ENCODE measurements at places on chromosomes 1 and 21.

GRCh38 chr1:145805057-145805456 lies 18.8 kb downstream of the RNF115 start:
- DNase-seq = no peak
- no peak overlapping the region for H3K27ac ChIP-seq
- no peaks in the 10 kb centered on the region for H3K27me3 ChIP-seq

GRCh38 chr1:1562556-1563195 lies 12.0 kb downstream of the SSU72 start:
- H3K4me3 ChIP-seq = no peak overlapping the region
- no peak for DNase-seq
- H3K27me3 ChIP-seq = no peaks in the 10 kb centered on the region
- H3K27ac ChIP-seq = no peak overlapping the region
- peaks cover 16% of the 10 kb centered on the region for H3K36me3 ChIP-seq

DNA sequence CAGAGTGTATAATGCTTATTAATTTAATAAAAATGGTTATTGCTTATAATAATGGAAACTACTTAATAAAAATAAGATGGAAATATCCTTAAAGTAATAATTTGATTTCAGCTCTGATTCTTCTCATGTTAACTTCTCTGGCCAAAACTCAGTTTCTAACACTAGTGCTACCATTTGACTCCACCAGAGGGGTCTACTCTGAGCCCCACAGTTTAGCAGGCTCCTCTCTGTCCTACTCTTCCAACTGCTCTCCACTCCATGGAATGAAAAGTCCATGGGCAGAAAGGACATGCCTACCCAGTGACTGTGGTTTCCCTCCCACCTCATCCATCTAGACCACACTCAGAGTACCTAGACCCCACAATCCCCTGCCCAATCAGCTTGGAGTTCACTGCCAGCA lies 489.1 kb upstream of the CAMK1G start:
- DNase-seq = no peak
- H3K4me3 ChIP-seq = no peak overlapping the region
- H3K36me3 ChIP-seq = peaks cover 3% of the 10 kb centered on the region
- no peaks in the 10 kb centered on the region for H3K27me3 ChIP-seq
- H3K27ac ChIP-seq = no peak overlapping the region

GRCh38 chr1:112298558-112298957 lies 97.5 kb upstream of the CTTNBP2NL start:
- H3K4me3 ChIP-seq = no peak overlapping the region
- DNase-seq = peak; percentile 43
- H3K27ac ChIP-seq = no peak overlapping the region
- no peaks in the 10 kb centered on the region for H3K36me3 ChIP-seq
- H3K27me3 ChIP-seq = peaks cover 11% of the 10 kb centered on the region

- H3K4me3 ChIP-seq = no peak overlapping the region
- H3K27ac ChIP-seq = no peak overlapping the region
- no peaks in the 10 kb centered on the region for H3K4me1 ChIP-seq
- H3K27me3 ChIP-seq = no peaks in the 10 kb centered on the region
- no peak for DNase-seq
- no peaks in the 10 kb centered on the region for H3K36me3 ChIP-seq
Observed at GRCh38 chr1:216332462-216332861, 90.8 kb downstream of the USH2A start.

DNA sequence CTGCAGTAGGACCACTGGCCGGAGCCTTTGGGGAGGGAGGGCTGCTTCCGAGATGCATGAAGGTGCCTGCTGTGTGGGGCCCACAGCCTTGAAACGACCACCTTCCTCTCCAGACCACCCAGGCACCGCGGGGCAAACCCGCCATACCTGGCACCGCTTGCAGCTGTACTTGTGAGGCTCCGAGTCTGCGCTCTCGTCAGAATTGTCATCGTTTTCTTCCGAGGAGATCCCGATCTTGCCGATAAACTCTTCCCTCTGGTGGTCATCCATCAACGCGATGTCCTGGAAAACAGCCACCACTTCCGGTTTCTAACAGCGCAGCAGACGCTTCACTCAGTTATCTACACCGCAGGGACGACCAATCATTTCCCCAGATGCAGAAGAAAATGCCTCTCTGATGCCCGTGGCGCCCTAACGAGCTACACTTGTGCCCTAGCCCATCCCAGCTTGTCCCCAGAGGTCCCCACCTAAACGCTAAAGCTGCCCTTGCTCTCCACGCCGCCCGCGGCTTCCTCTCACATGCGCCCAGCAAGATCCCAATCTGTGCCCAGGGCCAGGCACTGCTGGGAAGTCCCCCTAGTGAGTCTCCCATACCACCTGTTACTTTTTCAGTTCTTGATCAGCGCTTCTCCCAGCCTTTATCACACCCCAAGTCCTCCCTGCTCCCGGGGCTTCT lies 55.0 kb upstream of the RIPK4 start:
- peaks cover 4% of the 10 kb centered on the region for H3K4me1 ChIP-seq
- H3K4me3 ChIP-seq = no peak overlapping the region
- H3K27me3 ChIP-seq = no peaks in the 10 kb centered on the region
- DNase-seq = no peak
- H3K27ac ChIP-seq = no peak overlapping the region

DNA sequence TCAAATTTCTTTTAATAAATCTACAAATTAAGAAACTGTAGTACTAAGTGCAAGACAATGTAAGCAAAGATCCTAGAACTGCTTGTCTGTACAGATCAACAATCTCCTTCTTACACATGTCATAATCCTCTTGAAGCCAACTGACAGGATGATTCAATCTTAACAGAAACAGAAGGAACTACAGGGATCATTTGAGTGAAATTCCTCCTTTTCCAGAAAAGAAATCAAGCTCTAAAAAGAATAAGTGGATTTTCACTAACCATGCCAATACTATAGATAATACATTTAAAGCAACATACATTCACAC lies 53.2 kb downstream of the RAB3GAP2 start:
- H3K27ac ChIP-seq = no peak overlapping the region
- no peaks in the 10 kb centered on the region for H3K36me3 ChIP-seq
- H3K4me1 ChIP-seq = no peaks in the 10 kb centered on the region
- no peak for DNase-seq

DNA sequence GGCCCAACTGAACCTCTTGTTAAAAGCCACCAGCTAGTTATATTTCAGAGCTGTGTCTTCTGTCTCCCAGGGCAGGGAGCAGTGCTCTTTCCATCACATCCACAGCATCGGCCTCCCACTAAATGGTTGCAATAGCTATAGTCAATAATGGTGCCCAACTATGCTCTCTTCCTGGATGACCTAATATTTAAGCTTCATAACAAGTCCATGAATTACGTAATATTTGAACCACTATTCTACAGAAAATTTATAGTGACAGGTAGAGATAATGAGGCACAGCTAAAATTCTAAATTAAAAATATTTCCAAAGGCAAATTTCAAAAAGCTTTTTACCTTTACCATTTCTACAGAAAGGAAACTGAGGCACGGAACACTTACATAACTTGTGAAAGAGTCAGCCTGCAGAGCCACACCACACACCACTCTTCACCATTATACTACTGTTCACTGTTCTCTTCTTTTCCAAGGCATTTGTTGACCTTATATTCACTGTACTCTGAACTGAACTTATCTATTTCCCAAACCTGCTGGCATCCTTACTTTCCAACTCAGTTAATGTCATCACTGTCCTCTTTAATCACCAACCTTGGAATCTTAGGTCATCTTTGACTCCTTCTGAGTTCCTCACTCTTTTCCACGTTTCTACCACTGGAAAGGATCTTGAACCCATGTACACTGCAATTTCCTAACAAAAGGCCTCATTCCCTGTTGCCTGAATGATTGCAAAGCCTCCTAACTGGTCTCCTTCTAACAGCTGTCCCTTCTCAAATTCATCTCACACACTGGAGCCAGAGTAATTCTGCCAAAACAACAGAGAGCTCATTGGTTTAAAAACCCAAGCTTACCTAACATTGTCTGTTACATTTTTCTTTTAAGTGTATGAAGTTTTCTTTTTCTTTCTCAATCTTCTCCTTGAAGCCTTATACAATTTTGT lies 85.5 kb downstream of the DDAH1 start:
- peaks cover 34% of the 10 kb centered on the region for H3K4me1 ChIP-seq
- H3K27me3 ChIP-seq = no peaks in the 10 kb centered on the region
- H3K36me3 ChIP-seq = peaks cover 21% of the 10 kb centered on the region
- H3K27ac ChIP-seq = no peak overlapping the region

- peaks cover 2% of the 10 kb centered on the region for H3K27me3 ChIP-seq
- no peaks in the 10 kb centered on the region for H3K36me3 ChIP-seq
- no peak overlapping the region for H3K27ac ChIP-seq
- peaks cover 35% of the 10 kb centered on the region for H3K4me1 ChIP-seq
- no peak for DNase-seq
Observed at GRCh38 chr1:14897547-14897946, 256.0 kb upstream of the TMEM51 start.

GRCh38 chr1:236998546-236998945 lies 5.7 kb downstream of the MT1HL1 start:
- DNase-seq = no peak
- H3K4me1 ChIP-seq = no peaks in the 10 kb centered on the region
- peaks cover 6% of the 10 kb centered on the region for H3K27me3 ChIP-seq
- H3K27ac ChIP-seq = no peak overlapping the region

DNA sequence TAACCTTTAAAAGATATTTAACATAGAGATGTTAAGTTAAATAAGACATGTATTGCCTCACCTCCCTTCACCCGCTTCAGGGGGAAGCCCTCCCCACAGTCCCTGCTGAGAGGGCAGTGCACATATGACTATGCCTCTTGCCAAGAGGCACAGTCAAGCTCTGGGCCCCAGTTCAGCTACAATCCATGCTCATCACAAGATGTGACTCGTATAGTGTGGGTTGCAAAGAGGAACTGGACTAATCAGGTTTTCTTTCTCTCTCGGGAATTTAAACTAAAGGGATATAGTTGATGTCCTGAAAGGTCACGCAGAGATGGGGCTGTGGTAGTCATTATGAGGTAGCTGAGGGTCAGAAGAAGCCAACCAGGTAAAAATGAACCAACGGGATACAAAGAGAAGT lies 35.6 kb downstream of the LYST start:
- no peak overlapping the region for H3K4me3 ChIP-seq
- no peak for DNase-seq

DNA sequence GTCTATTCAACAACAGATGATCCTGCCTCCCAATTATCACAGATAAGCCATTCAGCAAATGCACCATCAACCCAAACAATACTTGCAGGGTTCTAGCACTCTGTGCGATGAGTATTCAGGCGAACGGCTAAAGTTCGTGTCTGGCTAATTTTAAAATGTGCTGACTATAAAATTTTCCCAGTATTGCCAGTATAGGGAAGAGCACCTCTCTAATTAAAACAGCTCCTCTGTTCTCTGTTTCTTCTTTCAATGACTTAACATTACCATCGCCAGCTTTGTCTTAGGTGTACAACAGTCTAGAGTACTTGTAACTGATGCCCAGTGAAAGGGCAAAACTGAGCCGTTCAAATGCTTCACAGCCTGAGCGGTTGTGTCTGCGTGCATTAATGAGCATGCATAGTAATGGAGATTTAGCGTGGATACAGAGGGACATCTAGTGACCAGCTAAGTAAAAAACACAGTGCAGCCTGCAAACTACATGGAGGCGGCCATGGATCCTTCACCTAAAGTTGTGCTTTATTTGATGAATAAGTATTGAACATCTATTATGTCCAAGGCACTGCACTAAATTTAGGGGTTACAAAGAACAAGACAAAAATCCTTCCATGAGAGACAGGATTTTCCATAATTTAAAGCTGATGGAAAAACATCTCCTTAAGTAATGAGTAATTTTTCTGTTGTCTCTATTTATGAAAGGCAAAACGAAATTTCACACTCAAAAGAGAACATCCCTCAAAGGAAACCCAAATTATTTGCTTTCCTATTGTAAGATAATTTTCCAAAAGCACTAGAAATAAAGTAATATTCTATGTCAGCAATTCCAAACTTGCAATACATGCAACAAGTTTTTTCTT lies 120.0 kb downstream of the SETD4 start:
- no peak overlapping the region for H3K4me3 ChIP-seq
- H3K36me3 ChIP-seq = no peaks in the 10 kb centered on the region
- peaks cover 14% of the 10 kb centered on the region for H3K4me1 ChIP-seq
- peak; percentile 29 for DNase-seq

GRCh38 chr1:211885747-211886522 lies 55.4 kb upstream of the LPGAT1 start:
- peaks cover 2% of the 10 kb centered on the region for H3K36me3 ChIP-seq
- DNase-seq = no peak
- H3K4me1 ChIP-seq = peaks cover 18% of the 10 kb centered on the region
- no peak overlapping the region for H3K4me3 ChIP-seq

DNA sequence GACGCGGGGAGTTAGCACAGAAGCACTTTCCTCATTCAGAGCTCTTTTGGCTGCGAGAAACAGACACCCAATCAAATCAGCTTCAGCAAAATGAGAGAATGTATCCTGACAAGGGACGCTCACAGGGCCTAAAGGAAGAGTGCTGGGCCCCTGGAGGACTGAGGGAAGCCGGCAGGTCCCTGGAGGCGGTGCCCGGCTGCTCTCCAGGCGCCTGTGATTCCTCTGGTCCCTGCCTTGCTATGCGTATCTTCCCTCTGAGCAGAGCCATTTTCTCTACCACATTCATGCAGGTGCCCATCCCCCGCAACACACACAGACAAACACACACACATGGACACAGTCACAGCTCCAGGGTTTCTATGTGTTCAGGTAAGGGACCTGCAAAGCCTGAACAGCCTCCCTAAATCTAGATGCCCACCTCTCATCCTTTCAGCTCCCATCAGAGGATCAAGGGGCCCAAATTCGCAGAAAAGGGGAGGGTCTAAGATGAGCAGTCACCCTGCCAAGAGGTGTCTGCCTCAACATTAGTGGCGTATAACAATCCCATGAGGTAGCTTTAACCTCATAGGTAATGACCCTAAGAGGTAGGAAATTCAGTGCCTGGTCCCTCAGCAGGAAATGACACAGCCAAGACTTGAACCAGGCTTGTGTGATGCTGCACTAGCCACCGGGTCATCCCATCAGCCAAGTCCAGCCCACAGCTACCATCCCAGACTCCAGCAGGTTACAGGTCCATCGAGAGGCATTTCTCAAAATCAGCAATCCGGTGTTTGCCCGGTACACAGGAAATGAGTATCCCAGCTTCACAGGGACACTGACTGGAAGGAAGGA lies 29.0 kb downstream of the PTAFR start:
- H3K27me3 ChIP-seq = peaks cover 2% of the 10 kb centered on the region
- no peaks in the 10 kb centered on the region for H3K4me1 ChIP-seq
- H3K36me3 ChIP-seq = no peaks in the 10 kb centered on the region
- DNase-seq = no peak

DNA sequence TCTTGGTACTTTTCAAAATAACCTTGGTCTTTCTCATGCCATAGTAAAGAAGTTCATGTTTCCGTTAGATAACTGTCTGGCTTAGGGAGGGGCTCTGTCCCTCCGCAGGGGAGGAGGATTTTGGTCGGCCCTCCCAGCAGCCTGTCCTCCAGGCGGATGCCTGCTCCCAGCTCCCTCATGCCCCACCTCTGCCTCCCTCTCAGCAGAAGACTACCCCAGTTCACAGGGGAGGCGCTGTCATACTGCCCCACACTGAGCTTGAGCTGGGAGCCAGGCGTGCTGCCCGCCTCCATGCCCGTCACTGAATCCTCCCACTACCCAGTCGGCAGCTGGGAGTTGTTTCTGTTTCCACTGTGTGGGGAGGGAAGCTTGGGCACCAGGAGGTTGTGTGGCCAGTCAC lies 127.3 kb downstream of the CAMTA1 start:
- H3K36me3 ChIP-seq = peaks cover 2% of the 10 kb centered on the region
- H3K27me3 ChIP-seq = peaks cover 5% of the 10 kb centered on the region
- H3K27ac ChIP-seq = peak overlapping the region; percentile 94
- peak overlapping the region; percentile 69 for H3K4me3 ChIP-seq

GRCh38 chr1:243508303-243508713 lies 252.5 kb downstream of the SDCCAG8 start:
- no peaks in the 10 kb centered on the region for H3K27me3 ChIP-seq
- peaks cover 39% of the 10 kb centered on the region for H3K4me1 ChIP-seq
- H3K4me3 ChIP-seq = no peak overlapping the region
- H3K27ac ChIP-seq = peak overlapping the region; percentile 23
- H3K36me3 ChIP-seq = peaks cover 15% of the 10 kb centered on the region
